Kidney tubule cell (primary cell): ENCODE measurements at places on chromosomes 7 and 10.

GRCh38 chr10:86199041-86199440 is 167.6 kb downstream of the GRID1 start:
- DNase-seq = no peak

GRCh38 chr10:49161411-49161997 is 26.7 kb downstream of the TMEM273 start:
- peak; percentile 60 for DNase-seq

GRCh38 chr7:19565602-19566001 is 143.2 kb downstream of the POLR1F start:
- DNase-seq = no peak

DNA sequence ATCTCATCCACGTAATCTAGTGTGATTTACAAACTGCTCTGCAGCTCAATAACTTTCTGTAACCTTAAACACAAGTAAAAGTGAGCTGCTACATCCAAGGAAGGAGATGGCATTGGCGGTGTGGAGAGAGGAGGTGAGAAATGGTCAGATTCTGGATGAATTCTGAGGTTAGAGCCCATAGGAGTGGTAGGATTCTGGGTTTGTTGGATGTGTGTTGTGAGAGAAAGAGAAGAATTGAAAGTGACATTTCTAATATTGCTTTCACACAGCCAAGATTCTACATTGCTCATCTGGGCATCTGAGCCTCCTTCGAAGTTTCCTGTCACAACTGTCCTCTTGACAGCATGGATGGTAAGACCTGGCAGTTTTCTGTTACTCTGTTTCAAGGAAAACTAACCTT is 2.5 kb downstream of the MCM10 start:
- DNase-seq = no peak

DNA sequence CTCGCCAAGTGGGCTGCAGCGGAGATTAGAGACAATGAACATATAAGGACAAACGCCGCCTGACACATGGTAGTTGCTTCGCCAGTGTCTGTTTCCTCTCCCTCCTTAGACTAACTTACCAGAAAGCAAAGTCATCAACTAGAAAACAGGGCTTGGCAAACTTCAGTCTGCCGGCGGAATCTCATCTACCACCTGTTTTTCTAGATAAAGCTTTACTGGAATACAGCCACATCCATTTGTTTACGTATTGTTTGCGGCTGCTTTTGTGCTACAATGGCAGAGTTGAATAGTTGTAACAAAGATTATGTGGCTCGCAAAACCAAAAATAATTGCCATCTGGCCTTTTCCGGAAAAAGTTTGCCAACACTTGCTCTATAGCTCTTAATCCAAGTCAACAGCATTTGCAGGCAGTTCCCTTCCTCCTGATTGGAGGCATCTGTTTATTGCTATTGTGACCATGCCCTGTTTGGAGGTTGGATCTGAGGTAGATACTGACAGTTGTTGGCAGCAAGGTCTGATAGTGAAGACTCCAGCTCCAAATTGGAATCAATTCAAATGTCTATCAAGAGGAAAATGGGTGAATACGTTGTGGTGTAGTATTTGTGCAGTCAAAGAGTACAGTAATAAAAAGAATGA is 260.6 kb downstream of the POU6F2 start:
- no peak for DNase-seq

GRCh38 chr7:140657891-140658290 is 14.9 kb upstream of the ADCK2 start:
- no peak for DNase-seq

DNA sequence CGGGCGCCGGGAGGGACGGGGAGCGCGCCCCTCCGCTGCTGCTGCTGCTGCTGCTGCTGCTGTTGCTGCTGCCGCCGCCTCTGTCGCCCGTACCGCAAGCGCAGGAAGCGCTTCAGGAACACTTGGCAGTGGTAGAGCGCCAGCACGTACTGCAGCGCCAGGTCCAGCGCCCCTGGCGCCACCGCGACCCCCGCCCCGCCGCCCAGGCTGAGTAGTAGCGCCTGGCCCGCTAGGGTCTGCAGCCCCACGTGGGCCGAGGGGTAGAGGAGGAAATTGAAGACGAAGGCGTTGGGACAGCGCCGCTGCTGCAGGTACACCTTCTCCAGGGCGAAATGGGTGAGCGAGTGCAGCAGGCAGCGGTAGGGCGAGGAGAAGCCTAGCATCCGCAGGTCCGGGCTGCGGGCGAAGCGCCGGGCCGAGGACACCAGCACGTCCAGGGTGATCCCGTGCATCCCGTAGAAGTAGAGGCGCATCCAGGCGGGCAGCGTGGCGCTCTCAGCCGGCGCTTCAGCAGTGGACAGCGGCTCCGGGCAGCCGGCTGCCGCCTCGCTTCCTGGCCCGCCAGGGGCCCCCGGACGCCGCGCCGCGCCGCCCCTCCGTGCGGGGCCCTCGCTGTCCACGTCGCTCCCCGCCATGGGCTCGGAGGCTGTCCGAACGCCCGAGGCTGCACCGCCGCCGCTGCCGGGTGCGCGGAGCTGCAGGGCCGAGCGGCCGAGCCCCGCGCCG is at the start of gene TMEM229A:
Gene TMEM229A, minus strand, starts transcription at position 699 of the 726 bp plus-strand sequence. Its CDS starts 64 bp downstream, at position 635.
- peak; percentile 61 for DNase-seq

DNA sequence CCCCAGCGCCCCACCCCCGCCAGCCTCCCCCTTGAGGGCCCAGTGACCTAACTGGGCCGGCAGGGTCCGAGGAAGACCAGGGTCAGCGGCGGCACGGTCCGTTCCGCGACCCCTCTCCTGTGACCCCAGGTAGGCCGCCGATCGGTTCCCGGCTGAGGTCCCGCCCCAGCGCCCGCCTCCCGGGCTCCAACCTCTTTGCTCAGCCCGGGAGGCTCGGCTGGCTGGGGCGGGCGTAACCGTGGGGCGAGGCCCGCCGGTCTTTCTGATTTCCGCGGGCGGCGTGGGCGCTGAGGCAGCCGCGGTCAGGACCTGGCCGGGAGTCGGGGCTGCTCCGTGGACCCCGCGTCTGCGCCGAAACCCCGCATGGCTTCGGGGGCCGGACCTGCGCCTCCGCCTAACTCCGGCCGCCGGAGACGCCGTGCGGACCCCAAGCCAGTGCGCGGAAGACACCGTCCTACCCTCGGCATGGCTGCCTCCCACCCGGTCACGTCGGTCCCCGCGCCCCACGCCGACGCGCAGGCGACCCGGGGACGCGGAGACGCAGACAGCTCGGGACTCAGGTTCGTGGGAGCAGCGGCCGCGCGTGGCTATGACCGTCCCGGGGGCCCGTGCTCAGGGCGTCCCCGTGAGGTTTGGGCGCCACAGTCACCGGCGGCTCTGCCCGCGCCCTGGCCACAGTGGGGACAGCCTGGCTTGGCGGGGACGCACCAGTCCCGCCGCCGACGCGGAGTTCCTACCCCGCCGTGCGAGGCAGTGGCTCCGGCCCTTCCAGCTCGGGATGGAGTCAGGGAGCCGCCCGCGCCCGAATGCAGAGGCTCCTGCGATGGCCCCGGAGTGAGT is 1.0 kb upstream of the VENTX start:
- DNase-seq = no peak

GRCh38 chr10:17026686-17027485 is 102.7 kb downstream of the CUBN start:
- no peak for DNase-seq
